ENCODE measurements at places on chromosomes 5 and 9.

- DNase-seq = no peak
These were observed 30.8 kb downstream of the ANKRD33B start for GRCh38 chr5:10594591-10595210.

- no peak for DNase-seq
These were observed 302.6 kb downstream of the OSTF1 start for GRCh38 chr9:75390951-75391350.

DNA sequence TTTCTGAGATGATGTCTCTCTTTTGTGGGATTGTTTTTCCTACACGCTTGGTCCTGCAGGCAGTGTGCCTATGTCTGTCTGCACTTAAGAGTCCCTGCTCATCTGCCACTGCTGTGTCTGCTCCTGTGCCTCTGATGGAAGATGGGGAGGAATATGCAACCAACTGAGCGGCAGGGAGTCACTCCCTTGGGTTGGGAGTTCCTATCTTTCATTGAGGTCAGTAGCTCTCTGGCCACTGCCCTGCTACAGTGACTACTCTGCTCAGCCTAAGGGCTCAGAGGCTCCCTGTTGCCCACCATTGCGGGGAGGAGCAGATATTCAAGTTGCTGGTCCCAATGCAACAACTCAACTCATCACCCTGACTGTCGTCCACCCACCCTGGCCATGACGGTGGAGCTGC, 13.4 kb upstream of the FAM163B start:
- no peak for DNase-seq

DNA sequence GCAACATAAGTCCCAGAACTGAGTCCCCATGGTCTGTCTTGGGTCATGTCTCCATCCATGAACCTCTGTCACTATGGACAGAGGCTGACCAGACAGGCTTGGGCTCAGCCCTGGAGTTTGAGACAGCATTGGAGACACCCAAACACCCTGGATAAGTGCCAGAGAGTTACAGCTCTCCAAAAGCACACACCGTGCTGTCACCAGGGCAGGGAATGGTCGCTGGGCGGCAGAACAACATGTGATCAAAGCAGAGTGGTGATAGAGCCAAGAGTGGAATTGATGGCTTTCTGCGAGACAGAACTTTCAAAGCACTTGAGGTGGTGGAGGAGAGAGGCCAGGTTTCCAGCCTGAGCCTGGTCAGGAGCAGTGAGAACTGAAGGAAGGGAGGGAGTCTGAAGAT, 50.1 kb downstream of the DRD1 start:
- DNase-seq = no peak

- DNase-seq = no peak
These were observed 110.2 kb upstream of the ISL1 start for GRCh38 chr5:51273021-51273420.

DNA sequence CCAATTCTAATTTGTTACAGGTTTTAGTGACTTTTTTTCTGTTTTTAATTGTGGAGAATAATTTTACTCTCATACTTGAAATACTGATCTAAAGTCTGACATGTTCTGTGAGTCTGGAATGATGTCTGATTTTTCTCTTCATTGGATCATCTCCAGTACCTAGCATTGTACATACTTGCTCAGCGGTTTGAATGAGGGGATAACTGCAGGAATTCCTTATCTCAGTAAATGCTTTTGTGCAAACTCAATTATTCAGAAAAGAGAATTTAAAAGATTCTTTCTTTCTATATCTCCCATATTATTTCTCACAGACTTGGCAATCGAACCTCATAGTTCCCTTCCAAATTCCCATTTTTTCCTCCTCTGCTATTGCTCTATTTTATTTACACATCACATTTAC, 397.9 kb upstream of the SGCD start:
- no peak for DNase-seq

GRCh38 chr9:121786543-121786948, 135.1 kb downstream of the DAB2IP start:
- DNase-seq = no peak

DNA sequence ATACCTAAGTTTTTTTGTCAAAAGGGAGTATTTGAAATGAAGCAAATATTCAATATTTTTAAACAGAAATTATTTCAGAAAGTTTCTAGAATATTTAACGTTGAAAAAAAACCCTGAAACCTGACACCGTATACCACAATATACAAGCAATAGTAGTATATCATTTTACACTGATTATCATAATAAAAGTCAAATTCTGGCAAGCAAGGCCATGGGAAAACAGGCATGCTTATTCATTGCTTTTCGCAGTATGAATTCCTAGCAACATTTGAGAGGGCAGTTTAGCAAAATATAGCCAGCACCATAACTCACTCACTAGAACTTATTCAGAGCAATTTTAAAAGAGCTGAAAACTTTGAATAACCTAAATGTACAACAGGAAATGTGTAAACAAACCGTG, 46.1 kb downstream of the ERAP1 start:
- DNase-seq = no peak

DNA sequence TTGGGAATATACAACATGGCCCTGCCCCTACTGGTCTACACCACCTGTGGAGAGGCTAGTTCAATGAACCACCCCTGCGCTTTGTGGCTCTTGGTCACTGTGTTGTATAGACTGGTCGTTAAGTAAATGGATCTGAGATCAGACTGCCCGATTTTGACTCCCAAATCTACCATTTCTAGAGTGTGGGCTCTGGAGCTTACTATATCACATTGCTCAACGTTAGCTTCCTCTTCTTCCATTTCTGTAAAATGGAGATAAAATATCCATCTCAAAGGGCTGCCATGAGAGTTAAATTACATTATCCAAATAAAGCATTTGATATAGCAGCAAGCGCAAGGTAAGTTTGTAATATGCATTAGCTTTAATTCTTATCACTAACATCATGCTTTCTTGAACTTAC, 52.7 kb upstream of the IFNK start:
- no peak for DNase-seq

All from memory B cell (primary cell).